ENCODE measurements at places on chromosomes 7 and 10.
A peak's percentile ranks its signal among the peaks of the same experiment; 100 is the strongest.

- no peak for DNase-seq
These were observed 123.8 kb downstream of the DIP2C start for GRCh38 chr10:565676-566075.

GRCh38 chr7:47181746-47182361 lies 400.1 kb downstream of the TNS3 start:
- DNase-seq = no peak

- no peak for DNase-seq
These were observed 64.0 kb upstream of the CTTNBP2 start for GRCh38 chr7:117937049-117937752.

DNA sequence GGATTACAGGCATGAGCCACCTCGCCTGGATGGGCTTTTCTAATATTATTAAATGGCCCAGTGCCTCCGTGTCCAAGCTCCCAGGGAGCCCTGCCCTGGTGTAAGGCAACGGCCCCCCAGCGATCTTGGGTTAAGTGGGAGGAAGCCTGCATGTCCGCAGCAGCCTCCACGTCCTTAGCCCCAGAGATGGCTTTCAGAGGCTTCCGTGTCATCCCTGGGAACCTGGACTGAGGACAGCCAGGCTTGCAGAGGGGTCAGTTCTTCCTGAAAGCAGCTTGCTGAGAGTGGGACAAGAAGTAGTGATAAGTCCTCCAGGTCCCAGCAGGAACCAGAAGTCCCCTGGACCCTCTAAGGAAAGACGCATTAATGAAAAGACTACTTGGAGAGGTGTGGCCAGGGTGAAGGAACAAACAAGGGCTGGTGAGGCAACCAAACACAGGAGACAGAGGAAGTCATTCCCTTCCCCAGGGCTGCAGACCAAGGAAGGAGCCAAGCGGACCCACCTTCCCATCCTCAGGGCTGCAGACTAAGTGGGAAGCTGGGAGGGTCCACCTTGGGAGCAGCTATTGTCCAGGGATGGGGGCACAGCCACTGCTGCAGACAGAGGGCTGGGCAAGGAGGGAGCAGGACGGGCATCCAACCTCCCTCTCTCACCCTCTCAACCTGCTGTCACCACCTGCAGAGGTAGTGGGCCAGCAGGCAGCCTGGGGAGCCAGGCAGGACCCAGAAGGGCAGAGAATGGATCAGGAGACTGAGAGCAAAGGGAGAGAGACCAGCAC lies 13.0 kb upstream of the INSIG1 start:
- no peak for DNase-seq

DNA sequence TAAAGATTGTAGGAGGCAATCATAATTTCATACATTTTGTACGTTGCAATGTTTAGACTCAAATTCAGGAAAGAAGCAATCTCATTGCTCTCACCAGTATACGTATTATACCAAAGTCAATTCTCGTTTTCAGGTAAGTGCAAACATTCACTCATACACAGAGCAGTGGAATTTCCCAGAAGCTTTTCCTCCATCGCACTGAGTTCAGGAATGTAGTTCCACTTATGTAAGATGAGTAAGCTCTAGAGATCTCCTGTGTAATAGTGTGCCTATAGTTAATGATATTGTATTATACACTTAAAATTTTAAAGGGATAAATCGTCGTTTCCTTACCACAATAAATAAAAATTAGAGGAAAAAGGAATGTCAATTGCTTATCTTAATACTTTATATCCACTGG lies 470.8 kb upstream of the KCND2 start:
- DNase-seq = no peak

DNA sequence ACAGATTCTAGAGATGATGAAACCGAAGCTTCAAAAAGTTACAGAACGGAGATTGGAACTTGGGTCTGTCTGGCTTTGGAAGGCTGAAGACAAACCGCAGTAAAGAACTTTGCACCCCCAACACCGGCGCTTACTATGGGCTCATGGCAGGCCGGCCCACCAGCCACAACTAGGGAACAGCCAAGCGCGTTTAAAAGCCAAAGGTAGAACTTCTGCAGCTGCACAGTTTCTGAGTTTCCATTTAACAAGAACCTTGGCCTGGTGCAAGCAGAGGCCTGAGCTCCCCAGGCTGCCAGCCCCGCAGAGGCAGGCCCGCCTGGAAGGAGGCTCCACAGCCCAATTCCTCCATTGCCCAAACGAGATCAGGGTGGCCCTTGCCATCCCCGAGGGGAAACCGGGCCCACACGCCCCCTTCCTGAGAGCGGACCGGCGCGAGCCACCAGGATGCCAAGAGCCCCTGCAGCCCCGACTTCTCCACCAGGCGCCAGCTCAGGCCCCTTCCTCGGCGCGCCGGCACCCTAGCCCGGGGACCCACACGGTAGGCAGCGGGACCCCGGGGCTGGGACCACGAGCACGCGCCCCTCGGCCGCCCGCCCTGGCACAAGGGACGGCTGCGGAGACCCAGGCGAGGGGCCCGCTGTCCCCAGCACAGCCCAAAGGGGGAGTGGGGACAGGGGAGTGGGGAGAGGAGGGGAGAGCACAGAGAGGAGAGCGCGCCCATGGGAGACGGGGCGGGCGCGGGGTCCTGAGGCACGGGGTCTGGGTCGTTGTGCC lies 566 bp downstream of the MAD1L1 start:
- peak; percentile 61 for DNase-seq

DNA sequence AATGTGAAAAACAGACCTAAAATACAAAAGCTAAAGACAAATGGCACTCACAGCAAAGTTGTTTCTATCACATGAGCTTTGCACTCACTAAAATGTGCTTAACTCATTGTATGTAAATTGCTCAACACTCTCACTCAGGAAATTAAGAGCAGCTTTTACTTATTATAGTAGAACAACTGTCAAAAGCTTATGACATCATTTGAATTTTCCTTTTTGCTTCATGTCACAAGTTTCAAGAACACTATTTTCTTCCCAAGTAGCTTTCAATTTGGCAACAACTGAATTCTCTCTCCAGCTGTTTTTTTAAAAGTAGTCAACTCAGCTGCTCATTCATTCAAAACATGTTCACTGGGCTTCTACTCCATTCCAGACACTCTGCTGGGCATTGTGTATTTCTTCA lies 46.9 kb downstream of the ATE1 start:
- no peak for DNase-seq

DNA sequence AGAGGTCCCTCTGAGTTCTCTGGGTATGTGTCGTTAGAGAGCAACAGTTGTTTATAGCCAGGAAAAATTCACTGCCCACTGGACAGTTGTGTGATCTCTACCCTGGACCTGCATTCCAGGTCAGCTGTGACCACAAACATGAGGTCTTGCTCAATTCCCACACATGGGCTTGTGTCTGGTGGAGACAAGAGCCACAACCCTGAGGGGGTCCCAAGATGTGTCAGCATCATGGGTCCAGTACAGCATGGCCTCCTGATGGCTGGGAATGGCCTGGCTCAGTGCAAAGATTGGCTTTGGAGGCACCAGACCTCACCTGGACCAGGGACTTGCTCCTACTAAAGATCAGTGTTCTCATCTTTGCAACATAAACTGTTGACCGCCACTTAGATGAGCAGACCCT lies 751.6 kb downstream of the GRID1 start:
- no peak for DNase-seq

- DNase-seq = no peak
These were observed 13.1 kb upstream of the SLC35B4 start for GRCh38 chr7:134329614-134330346.

- DNase-seq = no peak
These were observed 6.6 kb upstream of the ZNF282 start for GRCh38 chr7:149188637-149189259.

DNA sequence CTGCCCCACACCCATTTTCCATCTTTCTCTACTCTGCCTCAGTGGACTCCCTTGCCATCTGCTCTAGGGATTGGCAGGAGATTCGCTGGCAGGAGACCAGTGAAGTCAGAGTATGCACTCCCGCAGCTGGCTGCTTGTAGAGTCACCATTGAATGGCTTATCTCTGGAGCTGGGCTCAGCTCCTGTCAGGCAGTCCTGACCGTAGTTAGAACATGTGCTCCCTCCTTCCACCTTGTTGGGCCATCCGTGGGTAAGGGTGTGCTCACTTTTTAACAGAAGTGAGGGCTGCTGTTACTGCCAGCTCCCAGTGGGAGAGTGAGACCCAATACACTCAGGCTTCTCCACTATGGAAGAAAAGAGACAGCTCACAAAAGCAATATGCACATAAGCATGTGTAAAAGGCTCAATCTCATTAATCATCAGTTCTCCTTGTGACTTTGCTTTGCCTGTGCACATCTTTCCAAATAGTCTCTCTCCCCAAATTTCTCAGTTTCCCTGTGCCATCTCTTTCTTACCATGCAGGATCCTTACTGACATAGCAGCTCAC lies 773.3 kb downstream of the GRID1 start:
- no peak for DNase-seq

GRCh38 chr7:20698469-20698868 lies 83.0 kb downstream of the ABCB5 start:
- DNase-seq = no peak

- no peak for DNase-seq
These were observed 35.3 kb downstream of the CHST3 start for GRCh38 chr10:71999360-72000072.

DNA sequence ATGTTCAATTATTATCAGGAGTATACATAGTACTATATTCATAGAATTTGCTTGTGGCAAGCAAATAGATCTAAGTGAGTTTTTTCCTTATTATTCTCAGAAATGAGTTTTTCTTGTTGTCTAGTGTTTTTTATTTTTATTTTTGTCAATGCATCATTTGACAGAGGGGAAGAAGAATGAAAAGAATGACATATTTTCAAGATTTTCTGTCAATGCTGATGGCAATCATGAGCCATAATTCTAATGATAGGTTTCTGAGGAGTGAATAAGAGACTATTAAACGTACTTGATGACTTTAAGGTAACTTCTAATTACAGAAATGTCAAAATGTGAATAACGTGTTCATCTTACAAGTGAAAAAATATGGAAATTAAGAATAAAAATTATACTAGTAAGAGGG lies 144.6 kb upstream of the CSTF2T start:
- DNase-seq = no peak

- no peak for DNase-seq
These were observed 22.6 kb downstream of the TES start for GRCh38 chr7:116232920-116233319.

- DNase-seq = no peak
These were observed 9.4 kb upstream of the PRKCQ start for GRCh38 chr10:6589287-6590094.

- DNase-seq = no peak
These were observed 7.3 kb upstream of the TAF3 start for GRCh38 chr10:7811000-7811399.

GRCh38 chr10:132961420-132961786 lies 19.0 kb upstream of the CFAP46 start:
- no peak for DNase-seq
